ENCODE measurements at places on chromosomes 7 and 10. TPM values are rescaled to one million over a fixed set of nuclear protein-coding genes. Genes with fewer than 3 reads are reported as not detected.

GRCh38 chr7:64990216-64990615, 620 bp downstream of the ZNF117 start:
- no peaks in the 10 kb centered on the region for H3K27me3 ChIP-seq
- no peak overlapping the region for H3K4me3 ChIP-seq
- H3K36me3 ChIP-seq, result peaks cover 6% of the 10 kb centered on the region
- no peaks in the 10 kb centered on the region for H3K4me1 ChIP-seq

DNA sequence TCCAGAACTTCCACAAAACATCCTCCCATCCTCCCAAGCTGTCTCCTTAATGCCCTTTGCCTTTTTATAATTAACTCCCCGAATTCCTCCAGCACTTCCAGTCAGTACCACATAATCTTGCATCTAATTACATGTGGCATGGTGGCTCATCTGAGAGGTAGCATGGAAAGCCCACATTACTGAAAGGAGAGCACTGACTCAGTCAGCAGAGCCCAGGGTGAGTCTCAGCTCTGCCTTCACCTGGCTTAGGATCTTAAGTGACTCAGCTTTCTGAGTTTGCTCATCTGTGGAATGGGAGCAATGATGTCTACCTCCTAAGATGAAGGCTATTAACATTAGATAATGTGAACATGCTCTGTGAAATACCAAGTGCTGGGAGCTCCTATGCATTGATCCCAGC, 433.9 kb downstream of the SORCS3 start:
- H3K27ac ChIP-seq, result no peak overlapping the region
- no peaks in the 10 kb centered on the region for H3K36me3 ChIP-seq
- peaks cover 7% of the 10 kb centered on the region for H3K27me3 ChIP-seq
- no peaks in the 10 kb centered on the region for H3K4me1 ChIP-seq
- H3K4me3 ChIP-seq, result no peak overlapping the region

GRCh38 chr7:130381468-130382312, 1.4 kb downstream of the CPA1 start:
- H3K4me3 ChIP-seq, result no peak overlapping the region
- peaks cover 2% of the 10 kb centered on the region for H3K4me1 ChIP-seq
- DNase-seq, result no peak

- H3K4me3 ChIP-seq, result no peak overlapping the region
- no peaks in the 10 kb centered on the region for H3K27me3 ChIP-seq
- H3K27ac ChIP-seq, result peak overlapping the region; percentile 99
- DNase-seq, result no peak
- H3K36me3 ChIP-seq, result peaks cover 3% of the 10 kb centered on the region
These were observed 2.8 kb upstream of the FAS start for GRCh38 chr10:88987840-88988239.

The PAOX gene
- 3.5 TPM for total RNA-seq

DNA sequence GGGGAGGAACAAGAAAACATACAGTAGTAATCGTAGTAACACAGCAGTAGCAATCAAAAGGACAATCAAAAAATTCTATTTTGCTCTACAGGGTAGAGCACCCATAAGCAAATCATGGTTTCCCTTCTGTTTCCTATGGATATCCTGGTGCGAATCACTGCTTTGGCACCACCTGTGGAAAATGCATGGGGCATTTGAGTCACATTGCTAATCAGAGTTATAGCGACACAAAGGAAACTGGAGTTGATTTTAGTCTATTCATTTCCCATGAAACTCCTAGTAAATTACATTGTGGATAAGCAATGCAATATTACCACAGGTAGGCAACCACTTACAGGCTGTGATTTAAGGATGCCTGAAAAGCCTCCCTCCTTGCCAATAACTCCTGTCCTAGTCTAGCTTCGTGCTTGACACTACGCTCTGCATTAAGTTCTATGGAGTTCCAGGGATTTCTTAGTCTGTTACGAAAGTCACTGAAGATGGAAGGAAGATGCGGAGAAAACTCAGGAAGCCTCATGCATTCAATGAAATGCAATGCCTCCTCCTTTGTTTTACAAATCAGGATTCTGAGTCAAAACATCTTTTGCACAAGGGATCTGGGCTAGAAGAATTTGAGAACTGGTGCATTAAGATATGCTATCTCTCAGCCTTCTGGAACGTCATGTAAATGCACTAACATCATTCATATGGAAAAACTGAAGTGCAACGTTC, 188.4 kb downstream of the DGKI start:
- no peak overlapping the region for H3K27ac ChIP-seq
- no peak for DNase-seq
- H3K36me3 ChIP-seq, result peaks cover 2% of the 10 kb centered on the region
- peaks cover 7% of the 10 kb centered on the region for H3K4me1 ChIP-seq
- peaks cover 36% of the 10 kb centered on the region for H3K27me3 ChIP-seq

The SMC3 gene
- 31.6 TPM for total RNA-seq

- peak overlapping the region; percentile 57 for H3K4me3 ChIP-seq
- H3K36me3 ChIP-seq, result peaks cover 2% of the 10 kb centered on the region
- H3K27ac ChIP-seq, result peak overlapping the region; percentile 34
- peaks cover 16% of the 10 kb centered on the region for H3K4me1 ChIP-seq
- no peaks in the 10 kb centered on the region for H3K27me3 ChIP-seq
- no peak for DNase-seq
These were observed 73.4 kb downstream of the SHH start for GRCh38 chr7:155738652-155739537.

The HTRA1 gene
- total RNA-seq, result 0.55 TPM

DNA sequence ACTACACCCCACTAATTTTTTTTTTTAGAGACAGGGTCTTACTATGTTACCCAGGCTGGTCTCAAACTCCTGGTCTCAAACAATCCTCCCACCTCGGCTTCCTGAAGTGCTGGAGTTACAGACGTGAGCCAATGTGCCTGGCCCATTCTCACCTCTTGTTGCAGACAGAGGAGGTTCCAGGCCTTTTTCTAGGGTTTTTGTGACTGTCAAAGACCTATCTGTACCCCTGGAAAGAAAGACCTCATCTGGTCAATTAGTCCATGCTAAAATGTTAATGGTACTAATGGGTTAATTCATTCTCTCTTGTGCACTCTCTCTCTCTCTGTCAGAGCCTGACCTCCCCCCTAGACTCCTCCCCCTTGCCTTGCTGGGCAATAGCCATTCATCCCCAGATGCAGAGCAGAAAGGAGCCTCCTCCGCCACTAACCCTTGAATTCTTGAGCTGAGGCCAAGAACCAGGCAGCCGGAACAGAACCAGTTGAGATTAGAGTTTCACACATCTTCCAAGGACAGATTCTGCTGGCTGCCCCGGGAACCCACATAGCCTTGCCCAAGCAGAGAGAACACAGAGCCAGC, 209.7 kb downstream of the SKIDA1 start:
- H3K4me1 ChIP-seq, result no peaks in the 10 kb centered on the region
- H3K27me3 ChIP-seq, result peaks cover 12% of the 10 kb centered on the region
- H3K36me3 ChIP-seq, result no peaks in the 10 kb centered on the region
- H3K4me3 ChIP-seq, result no peak overlapping the region
- H3K27ac ChIP-seq, result no peak overlapping the region

DNA sequence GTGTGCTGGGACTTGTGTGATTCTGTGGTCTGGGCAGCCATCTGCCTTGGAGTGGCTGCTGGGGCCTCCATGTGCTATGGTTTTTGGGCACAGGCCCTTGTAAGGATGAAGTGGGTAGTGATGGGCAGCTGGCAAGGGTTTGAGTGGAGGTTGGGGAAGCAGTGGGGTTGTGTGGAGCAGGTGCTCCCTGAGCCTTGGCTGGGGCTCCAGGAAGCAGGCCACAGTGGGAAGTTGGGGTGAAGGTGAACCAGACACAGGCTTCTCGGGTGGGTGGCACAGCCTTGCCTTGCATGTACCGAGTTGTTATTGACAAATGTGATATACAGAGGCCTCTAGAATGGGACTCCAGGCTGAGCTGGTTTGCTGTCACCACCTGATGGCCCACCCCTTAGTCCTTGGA, 82.3 kb downstream of the ADCY1 start:
- H3K36me3 ChIP-seq, result no peaks in the 10 kb centered on the region
- no peak for DNase-seq
- peaks cover 9% of the 10 kb centered on the region for H3K27me3 ChIP-seq
- no peaks in the 10 kb centered on the region for H3K4me1 ChIP-seq
- no peak overlapping the region for H3K4me3 ChIP-seq

DNA sequence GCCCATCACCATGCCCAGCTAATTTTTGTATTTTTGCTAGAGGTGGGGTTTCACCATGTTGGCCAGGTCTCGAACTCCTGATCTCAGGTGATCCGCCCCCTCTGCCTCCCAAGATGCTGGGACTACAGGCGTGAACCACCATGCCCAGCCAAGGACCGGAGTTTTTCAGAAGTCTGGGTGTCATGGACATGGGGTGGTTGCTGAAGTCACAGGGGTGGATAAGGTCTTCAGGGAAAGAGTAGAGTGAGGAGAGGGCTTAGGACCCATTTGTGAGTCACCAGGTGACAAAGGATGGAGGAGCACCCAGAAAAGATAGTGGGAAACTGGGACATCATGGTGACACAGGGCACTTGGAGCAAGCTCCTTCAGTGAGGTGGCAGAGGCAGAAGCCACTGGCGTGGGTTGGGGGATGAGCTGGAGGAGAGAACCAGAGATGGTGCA, 2.8 kb upstream of the GPRIN2 start:
- DNase-seq, result peak; percentile 0
- no peak overlapping the region for H3K27ac ChIP-seq
- peaks cover 16% of the 10 kb centered on the region for H3K36me3 ChIP-seq
- no peak overlapping the region for H3K4me3 ChIP-seq

DNA sequence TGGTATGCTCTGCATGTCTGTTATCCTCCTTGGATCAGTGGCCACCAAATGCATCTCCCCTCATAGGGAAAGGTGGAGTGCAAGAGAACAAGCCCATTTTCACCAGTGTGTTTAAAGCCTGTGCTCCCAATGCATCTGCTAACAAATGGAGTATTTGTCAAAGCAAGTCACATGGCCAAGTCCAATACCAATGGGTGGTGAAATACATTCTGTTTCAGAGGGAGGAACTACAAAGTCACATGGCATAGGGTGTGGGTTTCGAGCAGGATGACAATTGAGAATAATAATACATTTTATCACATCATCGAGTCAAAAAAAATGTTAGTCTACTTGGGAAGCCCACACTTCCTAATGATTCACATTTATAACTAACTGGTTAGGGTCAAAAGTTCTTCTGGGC, 62.7 kb downstream of the SUGCT start:
- no peak for DNase-seq
- H3K27me3 ChIP-seq, result peaks cover 20% of the 10 kb centered on the region
- H3K4me3 ChIP-seq, result no peak overlapping the region
- H3K4me1 ChIP-seq, result peaks cover 2% of the 10 kb centered on the region

GRCh38 chr10:60291344-60291930, 98.2 kb downstream of the ANK3 start:
- peaks cover 15% of the 10 kb centered on the region for H3K4me1 ChIP-seq
- peaks cover 3% of the 10 kb centered on the region for H3K36me3 ChIP-seq
- H3K27me3 ChIP-seq, result no peaks in the 10 kb centered on the region
- no peak overlapping the region for H3K27ac ChIP-seq

DNA sequence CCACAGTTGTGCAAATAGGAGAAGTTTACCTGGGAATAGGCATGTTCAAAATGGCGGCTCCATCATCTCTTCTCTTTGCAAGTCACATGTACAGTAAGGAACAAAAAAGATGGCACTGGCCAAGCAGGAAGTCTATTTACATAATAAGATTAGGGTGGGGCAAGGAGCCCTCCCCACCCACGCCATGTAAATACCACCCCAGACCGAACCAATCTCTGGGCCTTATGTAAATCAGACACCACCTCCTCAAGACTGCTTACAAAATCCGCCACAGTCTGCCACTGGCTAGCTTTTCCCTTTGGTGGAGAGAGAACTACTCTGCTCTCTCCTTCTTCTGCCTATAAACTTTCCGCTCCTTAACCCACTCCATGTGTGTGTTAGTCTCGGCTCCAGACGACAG, 1496.3 kb downstream of the REEP3 start:
- no peaks in the 10 kb centered on the region for H3K4me1 ChIP-seq
- no peaks in the 10 kb centered on the region for H3K36me3 ChIP-seq
- no peak overlapping the region for H3K27ac ChIP-seq
- no peaks in the 10 kb centered on the region for H3K27me3 ChIP-seq
- no peak for DNase-seq

DNA sequence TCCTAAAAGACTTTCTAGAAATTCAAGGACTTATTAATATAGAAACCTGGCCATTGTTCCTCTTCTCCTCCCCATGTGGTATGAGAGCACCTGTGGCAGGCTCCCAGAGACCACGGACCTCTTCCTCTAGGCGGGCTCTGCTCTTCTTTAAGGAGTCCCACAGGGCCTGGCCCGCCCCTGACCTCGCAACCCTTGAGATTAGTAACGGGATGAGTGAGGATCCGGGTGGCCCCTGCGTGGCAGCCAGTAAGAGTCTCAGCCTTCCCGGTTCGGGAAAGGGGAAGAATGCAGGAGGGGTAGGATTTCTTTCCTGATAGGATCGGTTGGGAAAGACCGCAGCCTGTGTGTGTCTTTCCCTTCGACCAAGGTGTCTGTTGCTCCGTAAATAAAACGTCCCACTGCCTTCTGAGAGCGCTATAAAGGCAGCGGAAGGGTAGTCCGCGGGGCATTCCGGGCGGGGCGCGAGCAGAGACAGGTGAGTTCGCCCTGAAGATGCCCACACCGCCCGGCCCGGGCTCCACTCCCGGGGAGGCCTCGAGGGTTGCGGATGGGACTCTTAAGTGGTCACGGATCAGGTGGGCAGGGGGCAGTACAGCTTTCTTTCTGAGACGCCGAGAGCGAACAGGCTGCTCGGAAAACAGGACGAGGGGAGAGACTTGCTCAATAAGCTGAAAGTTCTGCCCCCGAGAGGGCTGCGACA, at the start of gene SLC26A4:
Gene SLC26A4 (plus strand): TSS at position 448 of the 700 bp plus-strand sequence. CDS start 814 bp downstream, outside the sequence.
- peak within 1 kb of the TSS; percentile 57 for H3K27ac ChIP-seq
- H3K4me1 ChIP-seq, result peaks cover 21% of the 10 kb centered on the region
- peaks cover 35% of the 10 kb centered on the region for H3K27me3 ChIP-seq
- peak within 1 kb of the TSS; percentile 91 for H3K4me3 ChIP-seq
- H3K36me3 ChIP-seq, result no peaks in the 10 kb centered on the region

DNA sequence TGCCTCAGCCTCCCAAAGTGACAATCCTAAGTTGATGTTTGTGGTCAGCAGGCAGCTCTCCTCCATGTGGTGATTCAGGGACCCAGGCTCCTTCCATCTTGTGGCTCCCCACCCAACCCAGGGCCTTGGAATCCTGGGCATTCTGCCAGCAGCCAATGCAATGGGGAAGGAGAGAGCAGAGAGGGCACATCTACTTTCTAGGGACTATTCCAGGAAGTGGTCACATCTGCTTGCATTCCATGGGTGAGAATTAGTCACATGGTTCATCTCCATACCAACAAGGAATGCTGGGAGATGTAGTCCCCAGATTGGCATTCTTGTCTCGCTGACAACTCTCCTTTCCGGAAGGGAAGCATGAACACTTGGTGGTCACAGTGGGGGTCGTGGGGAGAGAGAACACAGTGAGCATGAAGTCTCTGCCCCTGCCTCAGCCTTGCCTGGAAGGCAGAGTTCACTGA, 9.9 kb upstream of the SRRM3 start:
- H3K36me3 ChIP-seq, result peaks cover 7% of the 10 kb centered on the region
- H3K4me1 ChIP-seq, result no peaks in the 10 kb centered on the region
- peaks cover 33% of the 10 kb centered on the region for H3K27me3 ChIP-seq
- H3K4me3 ChIP-seq, result no peak overlapping the region

GRCh38 chr10:51759896-51760534, 60.6 kb upstream of the CSTF2T start:
- no peak for DNase-seq
- H3K4me1 ChIP-seq, result no peaks in the 10 kb centered on the region
- no peaks in the 10 kb centered on the region for H3K36me3 ChIP-seq
- no peaks in the 10 kb centered on the region for H3K27me3 ChIP-seq

The NUTM2E gene
- not detected for total RNA-seq

- peaks cover 2% of the 10 kb centered on the region for H3K36me3 ChIP-seq
- H3K27me3 ChIP-seq, result peaks cover 64% of the 10 kb centered on the region
- H3K4me1 ChIP-seq, result peaks cover 10% of the 10 kb centered on the region
- DNase-seq, result no peak
These were observed 4.1 kb upstream of the BMPER start for GRCh38 chr7:33901199-33901598.

Data from T-helper 17 cell (primary cell).